ENCODE measurements at places on chromosomes 7 and 10.

- no peak for DNase-seq
Observed at GRCh38 chr10:123665491-123666286, 466 bp upstream of the GPR26 start.

DNA sequence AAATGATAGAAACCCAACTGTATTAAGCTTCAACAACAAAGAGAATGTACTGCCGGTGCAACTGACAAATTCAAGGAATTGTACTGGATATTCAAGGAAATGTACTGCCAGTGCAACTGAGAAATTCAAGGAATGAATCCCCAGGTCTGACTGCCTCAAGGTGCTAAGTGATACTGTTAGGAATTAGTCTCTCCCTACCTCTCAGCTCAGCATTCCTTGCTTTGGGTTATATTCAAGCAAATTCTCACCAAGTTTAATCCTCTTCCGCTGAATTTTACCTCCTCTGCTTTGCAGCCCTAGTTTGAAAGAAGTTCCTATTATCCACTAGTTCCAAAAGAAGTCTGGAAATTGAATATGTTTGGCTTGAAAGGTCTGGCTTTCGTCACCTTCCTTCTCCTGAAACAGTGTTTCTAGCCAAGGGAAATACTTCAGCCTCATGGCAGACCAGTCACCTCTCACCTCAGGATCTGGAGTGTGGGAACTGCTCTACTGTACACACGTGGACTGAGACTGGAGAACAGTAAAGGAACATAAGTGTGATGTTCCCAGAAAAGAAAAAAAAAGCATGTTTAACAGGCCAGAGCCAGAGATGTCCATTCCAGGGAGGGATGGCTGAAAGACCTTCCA is 60.4 kb downstream of the SORCS1 start:
- no peak for DNase-seq

DNA sequence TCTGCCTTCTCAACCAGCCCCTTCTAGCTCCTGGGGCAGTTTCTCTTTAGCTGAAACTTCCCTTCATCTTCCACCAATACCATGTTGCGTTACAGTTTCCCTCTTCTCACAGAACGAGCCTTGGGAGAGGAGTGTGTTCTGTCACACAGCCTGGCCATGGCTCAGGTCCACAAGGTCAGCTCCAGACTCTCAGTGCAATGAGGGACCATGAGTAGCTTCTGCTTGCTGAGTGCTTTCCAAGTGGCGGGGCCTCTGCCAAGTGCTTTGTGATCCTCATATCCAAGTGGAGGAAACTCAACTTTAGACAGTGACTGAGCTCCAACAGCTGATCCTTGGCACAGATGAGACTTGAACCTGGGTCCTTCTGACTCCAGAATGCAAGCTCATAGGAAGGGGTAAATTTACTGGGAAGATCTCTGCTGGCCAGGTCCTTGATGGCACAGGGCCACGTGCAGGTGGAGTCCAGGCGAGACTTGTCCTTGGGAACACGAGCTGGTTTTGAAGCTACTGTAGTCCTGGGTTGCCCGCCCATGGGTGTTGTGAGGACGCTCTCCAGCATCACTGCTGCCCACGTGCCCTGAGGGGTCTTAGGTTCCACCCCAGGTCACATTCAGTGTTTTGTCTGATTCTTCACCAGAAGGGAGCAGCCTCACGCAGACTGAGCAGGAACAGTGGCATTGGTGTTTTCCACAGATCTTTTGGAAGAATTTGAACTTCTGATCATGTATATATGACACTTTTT is 238.0 kb downstream of the EBF3 start:
- no peak for DNase-seq

- DNase-seq, result no peak
Observed at GRCh38 chr10:133072720-133073390, 14.9 kb upstream of the ADGRA1 start.

DNA sequence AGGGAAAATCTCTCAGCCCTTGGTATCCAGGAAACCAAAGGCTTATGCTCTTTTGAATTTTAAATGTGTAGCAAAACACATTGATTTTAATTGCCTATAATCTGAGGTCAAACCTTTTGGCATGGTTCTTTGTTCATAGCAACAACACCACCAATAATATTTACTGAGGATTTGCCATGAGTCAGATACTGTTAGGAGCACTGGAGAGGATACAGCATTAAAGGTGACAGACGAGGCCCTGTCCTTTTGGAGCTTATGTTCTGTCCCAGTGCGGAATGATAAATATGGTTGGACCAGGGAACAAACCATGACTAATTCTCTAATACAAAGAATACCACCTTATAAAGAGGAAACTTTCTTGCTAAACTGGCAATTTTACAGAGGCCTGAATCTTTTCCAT is 176.6 kb downstream of the CTNNA3 start:
- DNase-seq, result no peak

GRCh38 chr10:54993148-54993547 is 192.1 kb upstream of the PCDH15 start:
- no peak for DNase-seq

DNA sequence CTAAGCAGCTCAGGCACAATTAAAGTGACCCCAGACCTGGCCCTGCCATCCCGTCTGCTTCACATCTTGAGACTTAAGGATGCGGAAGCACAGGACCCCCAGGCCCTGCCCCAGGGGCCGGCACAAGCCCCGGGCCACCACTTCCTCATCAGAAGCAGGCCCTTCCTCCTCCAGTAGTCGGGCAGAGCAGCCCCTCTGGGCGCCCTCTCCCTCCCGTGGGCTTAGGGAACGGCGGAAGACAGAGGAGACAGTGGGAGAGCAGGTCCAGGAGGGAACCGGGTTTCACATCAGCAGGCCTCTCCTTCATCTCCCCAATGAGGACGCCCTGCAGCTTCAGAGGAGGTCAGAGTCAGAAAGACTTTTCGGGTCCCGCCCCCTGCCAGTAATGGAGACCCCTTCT is 135.7 kb upstream of the PPIF start:
- DNase-seq, result no peak

DNA sequence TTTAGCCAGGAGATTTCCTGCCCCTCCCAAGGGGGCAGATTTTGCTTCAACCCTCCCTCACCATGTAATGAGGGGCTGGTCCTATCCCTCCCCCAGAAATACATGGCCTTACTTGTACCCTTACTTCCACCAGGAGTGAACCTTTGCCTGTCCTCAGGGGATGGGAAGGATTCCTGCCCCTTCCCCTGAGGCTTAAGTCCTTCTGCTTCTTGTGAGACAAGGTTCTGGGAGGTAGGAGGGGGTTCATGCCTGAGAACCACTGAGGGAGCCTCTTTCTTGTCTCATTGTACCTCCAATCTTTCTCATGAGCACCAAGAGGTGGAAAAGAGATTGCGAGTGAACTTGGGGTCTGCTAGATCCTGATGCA is 19.5 kb upstream of the MUC3A start:
- no peak for DNase-seq

DNA sequence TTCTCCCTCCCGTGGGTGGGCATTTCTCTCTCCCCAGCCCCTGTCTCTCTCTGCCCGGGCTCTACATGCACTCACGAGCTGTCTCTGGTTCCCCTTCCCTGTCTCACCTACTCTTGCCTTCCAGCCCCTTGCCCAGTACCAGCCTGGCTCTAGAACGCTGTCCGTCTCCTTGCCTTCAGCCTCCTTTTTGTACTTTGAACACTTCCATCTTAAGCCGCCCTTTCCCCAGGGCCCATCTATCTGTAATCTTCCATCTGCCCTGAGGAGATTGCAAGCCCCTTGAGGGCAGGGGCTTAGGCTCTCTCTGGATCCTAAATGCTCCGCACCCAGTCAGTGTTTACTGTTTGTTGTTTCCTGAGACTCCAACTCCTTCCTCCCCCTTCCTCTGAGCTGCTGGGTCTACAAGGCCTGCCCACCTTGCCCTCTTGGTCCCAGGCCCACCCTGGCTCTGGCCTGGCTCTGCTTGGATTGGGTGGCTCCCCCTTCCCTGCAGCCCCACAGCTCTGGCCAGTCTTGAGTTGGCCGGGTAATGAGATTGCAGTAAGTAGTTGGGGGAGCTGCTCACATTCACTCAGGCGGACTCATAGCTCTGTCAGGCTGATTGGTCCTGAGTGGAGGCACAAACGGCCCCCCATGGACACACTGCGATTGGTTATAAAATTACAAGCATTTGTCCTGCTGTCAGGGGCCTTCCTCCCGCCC is 28.3 kb downstream of the POLL start:
- DNase-seq, result no peak

GRCh38 chr7:102152672-102153598 is 133.7 kb upstream of the SH2B2 start:
- no peak for DNase-seq

GRCh38 chr10:34544400-34544799 is 270.7 kb downstream of the PARD3 start:
- no peak for DNase-seq

DNA sequence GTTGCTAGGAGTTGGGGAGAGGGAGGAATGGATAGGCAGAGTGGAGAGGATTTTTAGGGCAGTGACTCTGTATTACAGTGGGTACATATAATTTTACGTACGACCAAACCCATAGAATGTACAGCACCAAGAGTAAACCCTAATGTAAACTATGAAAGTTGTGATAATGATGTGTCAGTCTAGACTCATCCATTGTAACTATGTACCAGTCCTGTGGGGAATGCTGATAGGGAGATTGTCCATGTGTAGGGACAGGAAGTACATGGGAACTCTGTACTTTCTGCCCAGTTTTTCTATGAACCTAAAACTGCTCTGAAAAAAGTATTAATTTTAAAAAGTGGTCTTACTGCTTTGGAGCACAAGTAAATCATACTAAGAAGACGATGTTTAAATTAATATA is 441.8 kb downstream of the AUTS2 start:
- no peak for DNase-seq

GRCh38 chr10:43980715-43981114 is 332.0 kb upstream of the ZNF32 start:
- no peak for DNase-seq

DNA sequence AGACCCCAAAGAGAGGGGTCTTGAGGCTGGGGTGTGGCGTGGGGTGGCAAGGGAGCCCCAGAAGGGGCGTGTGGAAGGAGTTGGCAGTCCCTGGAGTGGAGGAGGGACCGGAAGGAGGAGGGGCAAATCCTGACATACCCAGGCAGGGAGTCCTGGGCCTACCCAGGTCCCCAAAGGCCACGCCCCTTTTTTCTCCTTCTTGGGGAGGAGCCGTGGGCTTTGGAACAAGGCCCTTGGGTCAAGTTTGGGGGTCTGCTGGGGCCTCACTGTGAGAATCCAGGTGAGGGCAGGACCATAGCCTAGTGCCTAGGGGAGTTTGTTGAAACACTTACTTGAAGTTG is 1.2 kb upstream of the SMARCD3 start:
- DNase-seq, result no peak

DNA sequence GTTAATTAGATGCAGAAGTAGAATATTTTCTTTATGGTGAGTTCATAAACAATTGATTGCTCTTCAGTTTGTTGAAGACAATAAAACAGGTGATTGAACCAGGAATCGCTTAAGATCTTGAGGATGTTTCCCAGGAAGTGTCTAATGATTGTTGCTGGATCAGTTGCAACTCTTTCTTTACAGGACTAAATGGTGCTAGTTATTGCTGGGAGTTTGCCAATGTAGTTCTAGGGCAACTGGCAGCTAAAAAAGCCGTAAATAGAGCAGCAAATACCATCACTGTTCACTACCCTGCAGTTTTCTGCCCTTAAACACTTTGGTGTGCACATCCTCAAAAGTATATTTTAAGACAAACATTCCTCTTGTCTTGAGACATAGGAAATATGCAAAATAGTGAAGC is 119.2 kb upstream of the ANK3 start:
- DNase-seq, result no peak

- DNase-seq, result no peak
Observed at GRCh38 chr7:101563943-101564777, 64.9 kb downstream of the MYL10 start.

- DNase-seq, result no peak
Observed at GRCh38 chr7:53657586-53657985, 622.2 kb downstream of the POM121L12 start.

- no peak for DNase-seq
Observed at GRCh38 chr7:40882071-40882658, 747.4 kb downstream of the SUGCT start.

GRCh38 chr7:100119970-100120732 is 717 bp downstream of the CNPY4 start:
- peak; percentile 34 for DNase-seq

DNA sequence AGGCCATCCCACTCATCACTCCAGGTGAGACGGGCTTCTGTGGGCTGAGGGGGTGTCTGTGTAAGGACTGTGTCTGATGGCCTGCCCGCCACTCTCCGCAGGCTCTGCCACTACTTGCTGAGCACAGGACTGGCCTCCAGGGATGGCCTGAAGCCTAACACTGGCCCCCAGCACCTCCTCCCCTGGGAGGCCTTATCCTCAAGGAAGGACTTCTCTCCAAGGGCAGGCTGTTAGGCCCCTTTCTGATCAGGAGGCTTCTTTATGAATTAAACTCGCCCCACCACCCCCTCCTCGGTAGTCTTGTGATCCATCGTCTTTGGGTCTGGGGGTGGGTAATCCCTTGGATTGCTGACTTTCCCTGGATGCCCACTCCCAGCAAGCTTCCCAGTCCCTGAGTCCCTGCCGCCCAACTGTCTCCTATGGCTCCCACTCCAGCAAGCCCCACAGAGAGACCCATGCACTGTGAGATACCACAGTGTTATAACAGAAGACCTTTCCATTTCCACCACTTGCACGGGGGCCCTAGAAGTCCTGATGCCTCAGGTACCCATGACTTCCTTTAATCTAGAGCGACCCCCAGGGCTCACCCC is 4.7 kb downstream of the FXYD4 start:
- DNase-seq, result no peak

- DNase-seq, result no peak
Observed at GRCh38 chr7:78111386-78111785, 312.8 kb downstream of the PHTF2 start.

GRCh38 chr10:84548869-84549268 is 220.5 kb downstream of the CCSER2 start:
- DNase-seq, result no peak

DNA sequence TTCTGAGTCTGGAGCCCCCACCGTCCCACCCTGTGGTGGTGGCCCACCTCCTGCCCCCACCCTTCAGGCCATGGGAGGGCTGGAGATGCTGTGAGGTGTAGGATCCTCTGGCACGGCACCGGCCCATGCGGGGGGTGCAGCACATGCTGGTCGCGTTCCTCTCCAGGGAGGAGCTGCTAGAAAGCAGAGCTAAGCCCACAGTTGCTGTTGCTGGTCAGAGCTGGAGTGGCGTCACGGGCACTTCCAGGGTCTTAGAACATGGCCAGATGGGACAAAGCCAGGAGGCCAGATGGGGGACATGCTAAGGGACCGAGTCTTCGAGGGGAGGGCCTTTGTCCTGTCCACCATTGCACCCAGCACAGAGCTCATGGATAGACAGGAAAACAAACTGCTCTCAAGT is 21.6 kb downstream of the AGAP3 start:
- DNase-seq, result no peak

- DNase-seq, result no peak
Observed at GRCh38 chr7:15686295-15686956, at the start of gene MEOX2. MEOX2 (minus strand) TSS chr7:15686683; CDS start chr7:15686402, 281 bp downstream.

- DNase-seq, result no peak
Observed at GRCh38 chr10:22229802-22230157, 12.0 kb upstream of the EBLN1 start.

GRCh38 chr10:61263518-61263917 is 189.7 kb downstream of the TMEM26 start:
- no peak for DNase-seq
